ENCODE measurements at places on chromosomes 4 and X.

GRCh38 chr4:122334828-122335227, 44.0 kb upstream of the ADAD1 start:
- no peak for DNase-seq

- DNase-seq: no peak
These were observed 131.7 kb downstream of the CHRNA9 start for GRCh38 chr4:40466789-40467188.

DNA sequence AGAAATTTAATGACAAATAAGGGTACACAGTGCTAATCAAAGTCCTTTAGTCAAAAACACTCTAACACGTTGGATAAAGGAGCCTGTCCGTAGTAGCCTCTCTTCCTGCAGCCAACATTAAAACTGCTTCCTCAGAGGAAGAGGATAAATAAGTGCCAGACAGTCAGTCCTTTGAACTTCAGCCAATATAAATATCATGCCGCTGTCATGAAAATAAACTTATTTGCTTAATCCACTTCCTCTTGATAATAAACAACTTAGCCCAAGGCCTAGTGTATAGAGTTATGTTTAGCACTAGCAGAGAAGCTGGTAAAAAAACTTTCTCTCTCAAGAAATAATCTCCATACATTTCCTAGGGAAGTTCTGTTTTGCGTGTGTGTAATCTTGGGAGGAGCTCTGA, 196.7 kb downstream of the HS3ST1 start:
- no peak for DNase-seq

- no peak for DNase-seq
These were observed 91.8 kb downstream of the STOX2 start for GRCh38 chr4:183996868-183997267.

DNA sequence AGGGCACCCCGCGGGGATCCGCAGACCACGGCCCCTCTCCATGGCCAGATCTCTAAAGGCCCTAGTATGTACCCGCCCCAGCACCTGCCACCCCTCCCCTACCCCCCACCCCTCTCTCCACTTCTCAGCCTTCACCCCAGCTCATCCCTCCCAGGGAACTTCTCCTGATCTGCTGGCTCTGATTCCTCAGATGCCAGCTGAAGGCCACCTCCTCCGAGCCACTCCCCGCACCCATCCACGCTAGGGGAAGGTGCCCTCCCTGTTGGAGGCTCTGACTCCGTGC, 11.9 kb downstream of the PSAPL1 start:
- no peak for DNase-seq

GRCh38 chr4:57682275-57682674, 572.1 kb upstream of the IGFBP7 start:
- no peak for DNase-seq

- DNase-seq: no peak
These were observed 436.2 kb downstream of the FAT4 start for GRCh38 chr4:125750828-125751466.

- DNase-seq: no peak
These were observed 10.1 kb upstream of the SH3TC1 start for GRCh38 chr4:8188743-8189550.

DNA sequence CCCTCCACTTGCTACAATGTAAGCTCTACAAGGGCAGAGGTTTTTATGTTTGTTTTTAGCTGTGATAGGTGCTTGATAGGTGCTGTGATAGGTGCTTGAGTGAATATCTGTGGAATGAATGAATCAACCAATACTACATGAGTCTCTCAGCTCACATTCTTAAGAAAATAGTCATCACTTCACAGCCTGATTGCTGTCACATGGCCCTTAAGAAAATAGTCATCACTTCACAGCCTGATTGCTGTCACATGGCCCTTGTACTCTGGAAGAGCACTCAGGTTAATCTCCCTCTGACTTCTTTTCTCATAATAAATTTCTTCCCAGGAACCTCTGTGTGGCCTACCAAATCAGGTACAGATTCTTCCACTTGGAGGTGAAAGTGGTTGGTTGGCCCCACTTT, 335.2 kb downstream of the TENM3 start:
- DNase-seq: no peak

DNA sequence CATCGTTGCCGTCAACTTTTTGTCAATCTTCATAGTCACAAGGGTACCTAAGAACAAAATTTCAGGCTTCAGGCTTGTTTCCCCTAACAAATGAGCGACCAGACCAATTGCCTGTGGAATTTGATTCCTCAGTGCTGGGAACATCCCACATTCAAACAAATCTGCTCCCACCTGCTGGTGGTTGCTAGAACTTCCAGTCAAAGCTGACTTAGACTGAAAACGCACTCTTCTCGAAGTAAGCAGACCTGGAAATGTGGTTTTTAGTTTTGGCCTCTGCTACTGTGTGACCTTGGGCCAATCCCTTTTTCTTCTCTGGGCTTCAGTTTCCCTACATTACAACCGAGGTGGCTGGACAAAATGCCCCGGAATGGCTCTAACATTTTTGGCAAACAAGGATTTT, 1.8 kb upstream of the GABRQ start:
- DNase-seq: no peak

DNA sequence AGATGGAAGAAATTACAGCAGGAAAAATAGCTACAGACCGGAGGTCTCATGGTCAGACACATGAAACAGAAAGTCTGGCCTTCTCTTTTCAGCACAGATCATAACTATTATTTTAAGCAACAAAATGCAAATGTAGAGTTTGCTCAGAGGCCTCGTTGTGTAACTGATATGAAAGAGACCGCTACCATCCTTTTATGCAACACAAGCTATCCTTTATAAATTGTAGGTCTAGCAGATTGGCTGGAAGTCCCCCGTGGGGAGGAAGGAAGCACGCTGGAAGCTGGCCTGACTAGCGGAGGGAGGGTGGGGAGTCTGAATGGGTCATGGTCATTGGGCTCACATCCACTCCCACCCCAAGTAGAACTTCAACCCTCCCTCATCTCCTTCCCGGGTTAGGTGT, 27.7 kb downstream of the DMP1 start:
- no peak for DNase-seq

DNA sequence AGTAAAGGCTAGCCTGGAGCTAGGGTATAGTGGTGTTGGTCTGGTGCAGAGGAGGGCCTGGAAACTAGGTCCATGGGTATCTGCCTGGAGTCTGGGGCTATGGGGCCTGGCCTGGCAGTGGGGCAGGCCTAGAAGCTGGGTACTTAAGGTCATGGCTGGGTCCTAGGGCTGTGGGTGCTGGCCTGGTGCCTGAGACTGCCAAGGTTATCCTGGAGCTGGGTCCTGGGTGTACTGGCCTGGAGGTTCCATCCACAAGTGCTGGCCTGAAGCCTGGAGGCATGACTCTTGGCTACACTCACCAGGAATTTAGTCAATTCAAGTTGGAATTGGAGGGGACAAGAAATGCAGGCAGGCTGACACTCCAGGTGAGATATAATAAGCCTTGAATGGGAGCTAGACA, 108.4 kb upstream of the ZCCHC13 start:
- DNase-seq: no peak

DNA sequence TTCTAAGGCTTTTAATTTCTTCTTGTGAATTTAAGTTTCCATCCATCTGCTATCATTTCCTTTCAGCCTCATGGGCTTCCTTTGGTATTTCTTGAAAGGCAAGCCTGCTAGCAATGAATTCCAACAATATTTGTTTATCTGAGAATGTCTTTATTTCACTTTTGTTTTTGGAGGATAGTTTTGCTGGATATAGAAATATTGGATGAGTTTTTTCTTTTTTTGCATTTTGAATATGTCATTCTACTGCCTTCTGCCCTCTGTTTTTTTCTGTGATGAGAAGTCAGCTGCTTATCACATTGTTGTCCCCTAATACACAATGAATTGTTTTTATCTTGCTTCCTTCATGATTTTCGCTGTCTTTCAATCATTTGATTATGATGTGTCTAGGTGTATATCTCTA, 13.2 kb upstream of the SORCS2 start:
- DNase-seq: no peak

GRCh38 chr4:6475492-6476020, 3.1 kb upstream of the PPP2R2C start:
- no peak for DNase-seq

DNA sequence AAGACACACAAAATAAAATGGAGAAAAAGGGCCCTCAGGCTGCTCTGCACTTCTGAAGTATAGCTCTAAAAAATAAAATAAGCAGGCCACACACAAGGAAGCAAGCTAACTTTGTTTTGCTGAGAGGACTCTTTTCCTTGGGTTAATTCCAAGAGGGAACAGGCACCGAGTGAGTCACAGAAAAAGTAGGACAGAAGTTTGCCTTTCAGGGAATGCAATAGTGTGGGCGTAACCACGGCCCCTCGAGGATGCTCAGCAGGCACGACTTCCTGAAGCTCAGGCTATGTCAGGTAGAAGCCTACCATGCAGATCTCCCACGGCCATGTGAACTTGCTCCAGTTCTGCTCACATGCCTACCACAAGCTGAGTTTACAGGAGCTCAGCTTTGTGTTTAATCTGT, 22.1 kb downstream of the PPP1R2C start:
- no peak for DNase-seq

- DNase-seq: no peak
These were observed 161.1 kb downstream of the PHF8 start for GRCh38 chrX:53883196-53883595.

DNA sequence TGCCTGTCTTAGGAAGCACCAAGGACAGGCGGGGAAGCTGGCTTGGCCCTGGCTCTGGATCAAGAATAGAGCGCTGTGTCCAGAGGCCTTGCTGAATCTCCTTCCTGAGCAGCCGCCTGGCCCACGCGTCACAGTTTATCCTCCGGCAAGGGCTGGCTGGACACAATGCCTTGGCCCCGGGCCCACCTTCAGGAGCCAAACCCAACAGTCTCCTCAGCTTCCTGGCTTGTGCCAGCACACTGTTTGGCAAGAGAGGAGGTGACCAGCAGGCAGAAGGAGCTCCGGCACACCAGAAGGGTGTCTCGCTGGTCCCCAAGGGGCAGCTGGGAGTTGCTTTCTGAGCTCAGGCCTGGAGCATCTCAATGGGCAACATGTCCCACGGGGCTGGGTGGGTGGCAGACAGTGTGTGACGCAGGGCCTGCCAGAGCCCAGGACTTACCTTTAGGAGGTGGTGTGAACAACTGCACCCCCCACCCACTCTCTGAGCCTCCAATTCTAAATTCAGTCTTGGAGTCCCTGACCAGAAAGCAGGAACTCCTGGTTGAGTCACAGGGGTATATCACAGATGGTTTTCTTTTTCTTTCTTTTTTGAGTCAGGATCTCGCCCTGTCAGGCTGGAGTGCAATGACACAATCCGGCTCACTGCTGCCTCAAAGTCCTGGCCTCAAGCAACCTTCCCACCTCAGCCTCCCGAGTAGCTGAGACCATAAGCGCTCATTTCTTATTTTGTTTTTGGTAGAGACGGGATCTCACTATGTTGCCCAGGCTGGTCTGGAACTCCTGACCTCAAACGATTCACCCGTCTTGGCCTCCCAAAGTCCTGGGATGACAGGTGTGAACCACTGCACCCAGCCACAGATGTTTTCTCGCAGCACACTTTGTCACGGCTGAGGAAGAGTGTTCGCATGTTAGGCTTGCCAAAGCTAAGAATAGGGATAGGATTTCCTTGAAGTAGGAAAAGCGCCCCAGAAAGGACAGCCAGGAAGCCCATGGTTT, 361.2 kb downstream of the BCOR start:
- no peak for DNase-seq

GRCh38 chrX:93420090-93420489, 253.3 kb downstream of the NAP1L3 start:
- DNase-seq: no peak

DNA sequence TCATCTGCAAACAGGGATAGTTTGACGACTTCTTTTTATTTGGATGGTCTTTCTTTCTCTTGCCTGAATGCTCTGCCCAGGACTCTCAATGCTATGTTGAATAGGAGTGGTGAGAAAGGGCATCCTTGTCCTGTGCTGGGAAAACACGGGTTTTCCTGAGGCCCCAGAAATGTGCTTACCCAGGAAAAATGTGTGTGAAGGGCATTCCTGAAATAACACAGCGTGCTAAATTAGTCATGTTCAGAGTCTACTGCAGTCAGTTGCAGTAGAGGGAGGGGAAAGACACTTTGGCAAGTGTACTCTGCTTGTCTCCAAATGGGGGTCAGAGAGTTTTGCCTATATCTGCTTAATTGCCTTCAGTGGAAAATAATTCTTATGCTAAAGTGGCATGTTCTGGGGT, 153.9 kb downstream of the CCNG2 start:
- DNase-seq: no peak
